ENCODE measurements at places on chromosomes 2 and 18.
A peak's percentile ranks its signal among the peaks of the same experiment; 100 is the strongest.

DNA sequence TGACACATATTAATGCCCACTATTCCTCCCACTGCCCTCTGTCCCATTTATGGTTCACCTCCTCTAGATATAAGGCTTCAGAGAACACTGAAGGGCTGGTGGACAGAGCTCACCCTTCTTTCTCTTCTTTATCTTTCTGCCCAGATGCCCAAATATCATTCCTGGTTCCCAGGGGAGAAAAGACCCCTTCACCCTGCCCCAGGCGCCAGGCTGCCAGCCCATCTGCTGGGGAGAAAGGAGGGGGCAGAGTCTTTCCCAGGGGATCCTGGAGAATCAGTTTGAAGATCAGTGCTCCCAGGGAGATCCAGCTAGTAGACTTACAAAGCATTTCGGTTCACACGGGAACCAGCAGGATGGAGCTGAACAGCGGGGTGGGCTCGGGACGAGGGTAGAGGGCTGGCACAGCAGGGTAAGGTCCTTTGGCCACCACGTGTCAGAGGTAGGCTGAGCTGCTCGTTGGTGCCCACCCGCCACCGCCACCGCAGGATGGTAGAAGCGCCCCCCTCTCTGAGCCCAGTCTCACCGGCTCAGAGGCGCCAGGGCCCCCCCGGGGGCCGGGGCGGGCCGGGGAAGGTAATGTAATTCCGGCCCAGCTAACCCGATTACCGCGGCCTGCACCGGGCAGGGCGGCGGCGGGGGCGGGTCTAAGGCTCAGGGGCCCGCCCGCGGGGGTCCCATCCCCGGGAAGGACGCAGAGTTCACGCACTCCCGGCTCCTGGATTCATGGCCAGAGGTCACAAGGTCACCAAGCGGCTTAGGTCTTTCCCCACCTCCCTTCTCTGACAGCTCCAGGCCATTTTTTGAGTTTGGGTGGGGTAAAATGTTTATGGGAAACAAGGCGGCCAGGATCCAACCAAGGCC lies 1.3 kb upstream of the TLX2 start:
- no peak for DNase-seq

- DNase-seq, result no peak
Observed at GRCh38 chr2:176172895-176173566, 15.4 kb upstream of the HOXD1 start.

DNA sequence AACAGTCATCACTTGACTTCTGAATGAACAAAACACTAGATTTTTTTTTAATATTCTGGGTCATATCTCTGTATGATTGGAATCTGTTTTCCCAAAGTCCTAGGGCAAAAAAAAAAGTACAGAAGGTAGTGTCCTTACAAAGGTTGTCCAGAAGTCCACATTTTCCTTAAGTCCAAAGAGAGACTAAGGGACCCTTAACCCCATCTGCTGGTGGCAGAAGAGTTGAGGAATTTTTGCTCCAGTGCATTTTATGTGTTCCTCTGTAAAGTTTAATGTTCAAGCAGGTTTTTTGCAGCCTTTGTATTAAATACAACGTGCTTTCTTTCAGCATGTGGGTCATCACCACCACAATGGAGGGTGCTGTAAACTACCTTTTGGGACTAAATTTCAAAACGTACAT lies 215.9 kb downstream of the SP3 start:
- DNase-seq, result no peak

- DNase-seq, result no peak
Observed at GRCh38 chr2:158774681-158775080, 20.4 kb upstream of the DAPL1 start.

DNA sequence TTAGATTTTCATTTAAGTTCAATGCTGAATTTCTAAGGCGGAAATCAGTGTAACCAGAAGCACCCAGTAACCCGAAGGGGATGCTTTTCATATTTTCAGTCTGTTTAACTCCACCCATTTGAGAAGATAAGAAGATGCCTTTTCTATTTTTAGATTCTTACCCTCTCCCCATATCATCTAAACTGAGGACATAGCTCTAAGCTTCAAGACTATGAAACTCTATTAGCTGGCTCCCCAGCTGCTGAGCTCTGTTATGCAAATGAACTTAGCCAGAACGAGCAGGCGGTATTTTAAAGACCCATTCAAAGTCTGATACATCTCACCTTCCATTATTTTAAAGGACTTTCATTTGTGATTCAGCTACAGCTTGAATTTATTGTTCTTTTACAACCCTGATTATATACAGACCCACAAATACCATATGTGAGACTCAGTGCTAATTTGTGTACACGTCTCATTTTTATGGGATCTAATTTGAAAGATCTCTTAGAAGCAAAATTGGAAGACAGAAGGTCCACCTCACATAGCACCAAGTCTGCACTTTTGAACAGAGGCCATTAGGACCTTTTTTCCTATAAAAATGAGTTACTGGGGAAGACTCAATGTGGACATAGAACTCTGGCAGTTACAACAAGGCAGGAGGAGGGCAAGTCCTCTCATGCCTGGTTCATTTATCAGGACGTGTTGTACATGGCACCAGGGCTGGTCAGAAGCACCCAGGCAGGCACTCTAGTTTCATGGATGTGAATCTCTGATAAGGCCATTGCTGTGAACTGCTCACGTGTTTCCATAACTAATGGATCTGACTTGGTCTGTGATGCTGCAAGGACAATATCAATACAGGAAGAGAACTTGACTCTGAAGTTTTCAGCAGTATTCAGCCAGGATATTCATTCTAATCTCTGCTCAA lies 16.3 kb downstream of the CDC42EP3 start:
- peak; percentile 7 for DNase-seq

- DNase-seq, result no peak
Observed at GRCh38 chr2:25358836-25359235, 17.1 kb upstream of the DNMT3A start.

DNA sequence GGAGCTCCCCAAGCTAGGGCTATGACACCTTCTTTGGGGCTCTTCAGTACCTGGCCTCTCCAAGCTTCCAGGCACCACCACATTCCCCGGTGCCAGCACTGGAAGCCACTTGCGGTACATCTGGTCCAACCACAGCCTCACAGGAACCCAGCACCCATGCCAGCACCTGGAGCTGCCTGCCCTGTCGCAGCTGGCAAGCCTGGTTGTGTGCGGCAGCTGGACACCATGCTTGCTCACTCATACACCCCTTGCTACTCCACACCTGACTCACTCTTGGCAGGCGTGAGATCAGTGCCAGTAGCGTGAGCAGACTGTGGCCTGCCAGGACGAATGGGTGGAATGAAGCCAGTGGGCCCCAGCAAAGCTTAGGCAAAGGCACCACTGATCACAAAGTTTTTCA lies 34.0 kb downstream of the LRRTM4 start:
- DNase-seq, result no peak

- DNase-seq, result no peak
Observed at GRCh38 chr2:71669628-71670429, 216.5 kb downstream of the DYSF start.

GRCh38 chr18:71405169-71405809 lies 1116.4 kb downstream of the SOCS6 start:
- no peak for DNase-seq

DNA sequence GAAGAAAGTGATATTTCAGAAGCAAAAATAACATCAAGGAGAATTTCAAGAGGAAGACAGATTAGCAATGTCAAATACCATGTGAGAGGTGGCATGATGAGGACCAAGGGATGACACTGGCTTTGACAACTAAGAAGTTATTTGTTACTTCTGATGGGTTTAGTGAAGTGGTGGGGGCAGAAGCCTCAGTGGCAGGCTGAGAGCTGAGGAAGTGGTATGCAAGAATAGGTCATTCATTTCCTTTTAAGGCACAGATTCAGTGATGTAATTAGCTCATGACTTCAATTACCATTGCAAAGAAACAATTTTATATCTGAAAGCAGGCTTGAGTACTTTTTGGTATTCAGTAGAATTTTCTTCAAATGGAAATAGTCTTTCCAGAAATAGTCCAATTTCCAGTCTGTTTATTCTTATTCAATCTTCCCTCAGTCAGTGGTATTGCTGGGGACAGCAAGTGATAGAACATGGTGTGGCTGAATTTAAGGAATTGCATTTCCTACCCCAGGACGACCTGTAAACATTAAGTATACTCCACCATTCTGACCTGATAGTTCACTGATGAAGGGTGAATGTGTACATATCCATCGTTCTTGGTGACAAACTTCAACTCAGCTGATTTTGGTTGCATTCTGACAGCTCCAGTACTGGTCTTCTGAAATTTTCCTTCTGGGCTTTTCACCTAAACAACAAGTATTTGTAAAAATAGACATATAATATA lies 28.2 kb downstream of the GEMIN6 start:
- DNase-seq, result no peak

DNA sequence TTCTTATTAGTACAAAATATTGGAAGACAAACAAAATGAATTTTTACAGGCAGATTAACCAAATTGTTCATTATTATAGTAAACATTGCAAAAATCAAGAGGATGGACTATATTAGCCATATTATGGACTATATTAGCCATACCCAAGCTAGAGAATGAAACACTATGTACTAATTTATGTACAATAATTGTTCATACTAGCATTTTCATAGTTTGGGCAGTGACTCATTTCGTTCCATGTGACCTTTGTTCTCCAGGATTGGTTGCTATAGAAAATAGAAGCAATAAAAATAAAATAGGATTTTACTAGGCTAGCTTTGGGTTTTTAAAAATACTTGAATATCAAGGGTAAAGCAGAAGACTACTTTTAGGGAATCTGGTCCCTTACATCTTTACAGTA lies 176.8 kb downstream of the ZEB2 start:
- DNase-seq, result no peak

DNA sequence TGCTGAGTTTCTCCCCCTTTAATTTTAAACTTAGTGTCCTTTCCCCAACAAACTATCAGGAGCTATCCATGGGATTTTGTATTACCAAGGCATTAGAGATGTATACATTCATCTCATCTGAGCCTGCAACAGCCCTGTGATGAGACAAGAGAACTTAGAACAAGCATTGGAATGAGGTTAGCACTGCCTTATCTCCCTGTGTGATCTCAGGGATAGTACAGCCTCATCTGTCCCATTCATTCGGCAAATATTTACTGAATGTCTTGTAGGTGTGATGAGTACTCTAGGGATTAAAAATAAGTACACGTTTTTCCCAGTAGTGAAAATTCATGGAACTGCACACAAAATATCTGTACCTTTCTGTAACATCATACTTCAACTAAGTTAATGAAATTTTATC lies 45.6 kb downstream of the PAIP2B start:
- no peak for DNase-seq

GRCh38 chr18:31686986-31687928 lies 2.9 kb upstream of the B4GALT6 start:
- DNase-seq, result no peak

DNA sequence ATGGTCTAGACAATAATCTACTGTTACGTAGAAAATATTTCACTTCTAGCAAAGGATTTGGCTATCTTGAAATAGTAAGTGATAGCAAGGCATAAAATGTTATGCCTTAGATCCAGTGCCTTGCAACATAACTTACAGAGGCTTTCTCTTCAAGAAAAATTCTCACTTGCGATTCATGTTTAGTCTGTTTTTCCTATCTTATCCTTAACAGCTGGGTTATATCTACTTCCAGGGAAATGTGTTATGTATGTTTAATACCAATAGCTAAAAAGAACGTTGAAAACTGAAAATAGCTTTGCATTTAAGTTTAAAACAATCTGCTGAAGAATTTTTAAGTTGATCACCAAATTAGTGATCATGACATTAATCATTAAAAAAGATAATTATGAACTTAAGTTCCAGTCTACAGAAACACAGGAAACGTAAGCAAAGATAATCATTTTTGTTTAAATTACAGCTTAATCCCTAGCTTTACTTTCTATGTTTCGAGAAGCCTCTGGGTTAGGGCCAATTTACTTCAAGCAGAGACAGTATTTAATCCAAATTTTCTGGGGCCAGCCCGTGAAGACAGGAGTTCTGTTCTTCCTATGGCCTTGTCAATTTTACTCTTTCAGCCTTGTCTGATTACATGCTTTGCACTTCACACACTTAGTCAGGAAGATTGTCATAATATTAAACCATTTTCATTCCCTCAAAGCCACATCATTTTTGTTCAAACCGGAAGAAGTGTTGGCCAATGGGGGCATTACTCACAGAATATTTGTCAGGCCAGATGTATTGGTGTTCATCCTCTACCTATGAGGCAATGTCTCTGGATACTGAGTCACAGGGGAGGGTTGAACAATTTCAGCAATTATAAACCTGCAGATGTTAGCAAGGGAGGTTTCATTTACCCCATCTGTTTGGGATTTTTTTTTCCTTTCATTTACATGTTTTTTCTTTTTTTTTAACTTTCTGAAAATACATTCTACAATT lies 1132.9 kb upstream of the ZEB2 start:
- no peak for DNase-seq

DNA sequence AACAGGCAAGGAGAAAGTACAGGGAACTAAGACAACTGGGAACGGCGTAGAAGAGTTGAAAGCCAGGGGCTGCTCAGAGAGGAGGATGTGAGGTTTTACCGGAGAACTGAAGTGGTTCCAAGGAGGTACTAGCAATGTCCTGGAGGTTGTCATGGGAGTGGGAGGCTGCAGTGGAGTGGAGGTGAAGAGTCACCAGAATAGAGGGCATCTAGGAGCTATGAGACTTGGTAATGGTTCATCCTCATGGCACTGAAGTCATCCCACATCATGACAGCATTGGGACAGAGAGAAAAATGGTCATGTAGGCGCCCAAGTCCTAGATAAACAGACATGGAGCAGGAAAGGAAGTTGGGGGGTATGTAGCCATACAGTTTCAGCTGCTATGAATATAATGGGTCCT lies 26.3 kb downstream of the MRPL33 start:
- DNase-seq, result no peak

DNA sequence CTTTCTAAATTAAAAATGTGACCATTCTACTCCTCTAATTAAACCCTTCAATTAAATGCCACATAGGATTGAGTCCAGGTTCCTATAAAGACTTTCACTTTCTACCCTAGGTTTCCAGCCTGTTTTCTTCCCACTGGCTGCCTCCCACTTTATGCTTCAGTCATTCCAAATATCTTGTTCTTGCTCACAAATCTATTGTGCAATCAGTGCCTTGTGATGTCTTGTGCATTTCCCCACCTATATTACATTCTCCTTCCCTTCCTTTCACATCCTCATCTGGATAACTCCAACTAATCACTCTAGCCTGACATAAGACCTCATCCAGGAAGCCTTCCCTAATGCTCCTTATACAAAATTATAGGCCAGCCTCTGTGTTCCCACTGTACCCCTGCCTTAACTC lies 281.7 kb upstream of the LRATD1 start:
- DNase-seq, result no peak

DNA sequence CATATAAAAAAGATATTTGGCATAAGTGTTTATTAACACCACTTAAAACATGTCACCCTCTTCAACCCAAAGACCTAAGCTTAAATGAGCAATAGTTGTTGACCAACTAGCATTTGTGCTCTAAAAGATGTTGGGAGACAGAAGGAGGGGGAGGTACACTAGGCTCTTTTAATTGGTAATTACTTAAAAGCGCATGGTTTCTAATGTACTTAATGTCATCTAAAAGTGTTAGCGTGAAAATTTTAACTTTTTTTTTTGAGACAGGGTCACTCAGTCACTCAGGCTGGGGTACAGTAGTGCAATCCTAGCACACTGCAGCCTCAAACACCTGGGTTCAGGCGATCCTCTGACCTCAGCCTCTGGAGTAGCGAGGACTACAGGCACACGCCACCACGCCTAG lies 5.5 kb downstream of the WDSUB1 start:
- DNase-seq, result no peak
